Activated T-helper 1 cell treated with anti-CD3 and anti-CD28 coated beads, Interleukin-12 subunit alpha, Interleukin-12 subunit beta, Interleukin-2, Interleukin-4 antibody, amounts not matched to agents 30 ng/mL and 10 ng/mL and 1 ng/mL, durations not matched to agents 14 hours and 24 hours and 36 hours (primary cell): ENCODE measurements at places on chromosomes 2 and 18. TPM values are rescaled to one million over a fixed set of nuclear protein-coding genes. Genes with fewer than 3 reads are reported as not detected.
A peak's percentile ranks its signal among the peaks of the same experiment; 100 is the strongest.

RAB27B gene
- total RNA-seq: 0.10 and 0.21 TPM in 2 replicates

PXDN gene
- total RNA-seq: 1.7 and 1.9 TPM in 2 replicates

FAM110C gene
- total RNA-seq: 0.78 and 1.2 TPM in 2 replicates

UGT1A4 gene
- not detected in 2 replicates for total RNA-seq

GDF7 gene
- 0.10 and 0.15 TPM in 2 replicates for total RNA-seq

TUBA4A gene
- 211 and 217 TPM in 2 replicates for total RNA-seq

VWC2L gene
- not detected in 2 replicates for total RNA-seq

FBXO36 gene
- total RNA-seq: 0.31 and 0.42 TPM in 2 replicates

GRCh38 chr18:49207361-49207760, 253.1 kb downstream of the DYM start:
- H3K27ac ChIP-seq: no peak overlapping the region
- peaks cover 17% of the 10 kb centered on the region for H3K4me1 ChIP-seq
- DNase-seq: no peak
- H3K27me3 ChIP-seq: no peaks in the 10 kb centered on the region
- H3K4me3 ChIP-seq: no peak overlapping the region

- DNase-seq: no peak
- no peaks in the 10 kb centered on the region for H3K4me1 ChIP-seq
- H3K4me3 ChIP-seq: no peak overlapping the region
- H3K36me3 ChIP-seq: no peaks in the 10 kb centered on the region
- H3K27ac ChIP-seq: no peak overlapping the region
Observed at GRCh38 chr2:59703796-59704195, 849.7 kb downstream of the BCL11A start.

GRCh38 chr2:100029460-100029859, 112.9 kb downstream of the AFF3 start:
- H3K4me3 ChIP-seq: no peak overlapping the region
- no peak for DNase-seq
- no peaks in the 10 kb centered on the region for H3K4me1 ChIP-seq

- no peak overlapping the region for H3K4me3 ChIP-seq
- H3K36me3 ChIP-seq: no peaks in the 10 kb centered on the region
- H3K27me3 ChIP-seq: no peaks in the 10 kb centered on the region
- no peak overlapping the region for H3K27ac ChIP-seq
- no peaks in the 10 kb centered on the region for H3K4me1 ChIP-seq
- no peak for DNase-seq
Observed at GRCh38 chr2:56449002-56449431, 265.2 kb downstream of the CCDC85A start.

DNA sequence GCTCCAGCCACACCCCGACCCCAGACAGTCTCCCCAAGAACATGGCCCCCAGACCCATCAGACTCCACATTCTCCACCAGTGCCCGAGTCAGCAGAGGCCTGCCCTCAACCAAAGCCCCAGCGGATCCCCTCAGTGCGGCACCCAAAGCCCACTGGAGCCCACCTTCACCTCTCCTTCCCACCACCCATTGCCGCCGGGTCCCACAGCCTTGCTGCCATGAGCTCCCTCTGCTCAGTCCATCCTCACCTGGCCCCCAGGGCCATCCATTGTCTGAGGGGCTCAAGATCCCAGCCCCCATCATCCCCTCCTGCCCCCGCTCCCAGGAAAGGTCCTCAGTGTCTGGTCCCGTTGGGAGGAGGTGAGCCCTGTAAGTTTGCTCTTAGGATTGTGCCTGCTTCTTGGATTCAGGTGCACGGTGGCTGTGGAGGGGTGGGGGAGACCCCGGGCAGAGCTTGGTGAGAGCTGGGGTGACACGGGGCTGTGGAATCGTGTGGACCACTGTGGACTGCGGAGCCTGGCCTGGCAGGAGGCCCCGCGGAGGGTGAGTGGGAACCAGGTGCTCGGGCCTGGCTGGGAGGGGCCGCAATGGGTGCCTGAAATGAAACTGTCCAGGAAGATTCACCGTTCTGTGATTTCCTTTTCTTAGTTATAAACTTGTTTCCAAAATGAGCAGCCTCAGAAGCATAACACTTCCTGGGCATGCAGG, 32.7 kb upstream of the GPC1 start:
- no peaks in the 10 kb centered on the region for H3K36me3 ChIP-seq
- DNase-seq: no peak
- peaks cover 13% of the 10 kb centered on the region for H3K4me1 ChIP-seq
- peaks cover 3% of the 10 kb centered on the region for H3K27me3 ChIP-seq

- no peak for DNase-seq
- H3K36me3 ChIP-seq: peaks cover 13% of the 10 kb centered on the region
- peaks cover 17% of the 10 kb centered on the region for H3K4me1 ChIP-seq
- no peaks in the 10 kb centered on the region for H3K27me3 ChIP-seq
- no peak overlapping the region for H3K27ac ChIP-seq
Observed at GRCh38 chr18:69757733-69758132, 189.9 kb downstream of the CD226 start.

- H3K4me3 ChIP-seq: no peak overlapping the region
- H3K27ac ChIP-seq: no peak overlapping the region
- no peaks in the 10 kb centered on the region for H3K36me3 ChIP-seq
- no peaks in the 10 kb centered on the region for H3K27me3 ChIP-seq
Observed at GRCh38 chr2:217978536-217979150, 24.2 kb downstream of the TNS1 start.

GRCh38 chr2:60091894-60092293, 461.6 kb downstream of the BCL11A start:
- H3K27me3 ChIP-seq: no peaks in the 10 kb centered on the region
- H3K27ac ChIP-seq: no peak overlapping the region
- H3K4me3 ChIP-seq: no peak overlapping the region

DNA sequence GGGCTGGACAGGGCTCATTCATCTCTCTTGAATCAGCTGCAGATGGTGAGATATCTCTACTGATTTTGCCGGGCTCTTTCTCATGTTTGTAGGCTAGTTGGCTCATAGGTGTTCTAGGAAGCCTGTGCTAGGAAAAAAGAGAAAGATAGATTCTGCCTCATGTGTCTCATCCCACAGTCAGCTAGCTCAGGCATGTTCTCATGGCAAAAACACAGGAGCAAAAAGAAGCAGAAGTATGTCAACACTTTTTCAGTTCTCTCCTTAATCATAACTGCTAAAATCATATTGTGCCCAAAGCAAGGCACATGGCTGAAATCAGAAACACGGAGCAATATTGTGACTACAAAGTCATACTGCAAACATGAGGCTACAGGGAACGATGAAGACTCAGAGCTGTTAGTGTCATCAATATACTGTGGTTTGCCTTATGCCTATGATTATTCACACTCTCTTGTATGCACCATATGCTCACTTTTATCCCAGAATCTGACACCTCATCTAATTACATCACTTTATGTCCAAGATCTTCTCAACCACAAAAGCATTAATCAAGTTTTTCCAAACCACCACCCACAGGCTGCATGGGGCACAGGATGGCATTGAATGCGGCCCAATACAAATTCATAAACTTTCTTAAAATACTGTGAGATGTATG, 571.9 kb upstream of the CNTNAP5 start:
- no peaks in the 10 kb centered on the region for H3K36me3 ChIP-seq
- H3K27me3 ChIP-seq: no peaks in the 10 kb centered on the region
- H3K4me1 ChIP-seq: no peaks in the 10 kb centered on the region
- H3K4me3 ChIP-seq: no peak overlapping the region
- no peak for DNase-seq

- no peaks in the 10 kb centered on the region for H3K27me3 ChIP-seq
- H3K4me1 ChIP-seq: peaks cover 80% of the 10 kb centered on the region
- H3K27ac ChIP-seq: no peak overlapping the region
- no peak for DNase-seq
- H3K4me3 ChIP-seq: no peak overlapping the region
Observed at GRCh38 chr2:85995648-85996529, 107.1 kb upstream of the ST3GAL5 start.

- no peaks in the 10 kb centered on the region for H3K27me3 ChIP-seq
- H3K36me3 ChIP-seq: no peaks in the 10 kb centered on the region
- H3K4me1 ChIP-seq: no peaks in the 10 kb centered on the region
- no peak overlapping the region for H3K4me3 ChIP-seq
Observed at GRCh38 chr2:209942936-209943605, 59.4 kb upstream of the RPE start.

DNA sequence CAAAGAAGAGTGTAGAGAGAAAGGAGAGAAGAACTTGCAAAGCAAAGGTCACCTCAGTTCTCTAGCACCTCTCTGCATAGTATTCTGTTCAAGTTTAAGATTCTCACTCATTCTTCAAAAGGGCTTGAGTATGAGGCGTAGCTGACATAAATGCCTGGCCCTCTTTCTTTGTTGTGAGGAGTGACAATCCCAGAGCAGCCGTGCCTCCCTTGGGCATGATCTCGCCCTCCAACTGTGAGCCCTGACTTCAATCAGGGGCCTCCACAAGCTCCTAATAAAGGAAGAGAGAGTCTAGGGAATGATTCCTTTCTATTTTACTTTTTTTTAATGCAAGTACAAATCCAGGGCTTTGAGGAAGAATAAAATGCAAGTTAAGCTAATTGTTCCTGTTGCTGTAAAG, 402.7 kb downstream of the LRP1B start:
- no peak overlapping the region for H3K27ac ChIP-seq
- no peaks in the 10 kb centered on the region for H3K4me1 ChIP-seq
- H3K27me3 ChIP-seq: no peaks in the 10 kb centered on the region
- H3K4me3 ChIP-seq: no peak overlapping the region
- H3K36me3 ChIP-seq: no peaks in the 10 kb centered on the region

GRCh38 chr2:71619230-71619741, 165.9 kb downstream of the DYSF start:
- no peak overlapping the region for H3K27ac ChIP-seq
- no peaks in the 10 kb centered on the region for H3K36me3 ChIP-seq
- no peaks in the 10 kb centered on the region for H3K4me1 ChIP-seq

GRCh38 chr2:16012626-16013358, 72.4 kb downstream of the MYCN start:
- no peak for DNase-seq
- H3K27ac ChIP-seq: no peak overlapping the region
- H3K27me3 ChIP-seq: peaks cover 18% of the 10 kb centered on the region

DNA sequence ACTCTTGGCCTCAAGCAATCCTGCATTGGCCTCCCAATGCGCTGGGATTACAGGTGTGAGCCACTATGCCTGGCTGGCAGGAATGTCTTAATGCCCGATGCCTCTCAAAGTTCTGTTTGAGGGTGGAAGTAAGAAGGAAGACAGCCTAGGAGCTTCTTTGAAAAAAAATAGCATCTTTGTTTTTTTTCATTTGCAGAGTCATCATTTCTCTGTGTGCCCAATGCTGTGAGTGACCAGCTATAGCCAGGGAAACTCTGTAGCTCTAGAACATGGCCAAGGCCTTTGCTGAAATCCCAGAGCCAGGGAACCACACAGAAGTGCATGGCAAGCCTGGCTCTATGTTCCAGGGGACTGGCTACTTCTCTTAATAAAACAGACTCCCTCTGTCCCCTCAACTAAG, 260.0 kb downstream of the C1D start:
- H3K4me3 ChIP-seq: no peak overlapping the region
- H3K27me3 ChIP-seq: no peaks in the 10 kb centered on the region
- DNase-seq: no peak

- H3K4me3 ChIP-seq: peak overlapping the region; percentile 95
- peak overlapping the region; percentile 93 for H3K27ac ChIP-seq
- peaks cover 72% of the 10 kb centered on the region for H3K4me1 ChIP-seq
Observed at GRCh38 chr2:96336873-96337272, 1.3 kb downstream of the NCAPH start.

- H3K27ac ChIP-seq: no peak overlapping the region
- H3K36me3 ChIP-seq: no peaks in the 10 kb centered on the region
- no peak overlapping the region for H3K4me3 ChIP-seq
Observed at GRCh38 chr2:82526277-82526676, 1932.8 kb downstream of the SUCLG1 start.

DNA sequence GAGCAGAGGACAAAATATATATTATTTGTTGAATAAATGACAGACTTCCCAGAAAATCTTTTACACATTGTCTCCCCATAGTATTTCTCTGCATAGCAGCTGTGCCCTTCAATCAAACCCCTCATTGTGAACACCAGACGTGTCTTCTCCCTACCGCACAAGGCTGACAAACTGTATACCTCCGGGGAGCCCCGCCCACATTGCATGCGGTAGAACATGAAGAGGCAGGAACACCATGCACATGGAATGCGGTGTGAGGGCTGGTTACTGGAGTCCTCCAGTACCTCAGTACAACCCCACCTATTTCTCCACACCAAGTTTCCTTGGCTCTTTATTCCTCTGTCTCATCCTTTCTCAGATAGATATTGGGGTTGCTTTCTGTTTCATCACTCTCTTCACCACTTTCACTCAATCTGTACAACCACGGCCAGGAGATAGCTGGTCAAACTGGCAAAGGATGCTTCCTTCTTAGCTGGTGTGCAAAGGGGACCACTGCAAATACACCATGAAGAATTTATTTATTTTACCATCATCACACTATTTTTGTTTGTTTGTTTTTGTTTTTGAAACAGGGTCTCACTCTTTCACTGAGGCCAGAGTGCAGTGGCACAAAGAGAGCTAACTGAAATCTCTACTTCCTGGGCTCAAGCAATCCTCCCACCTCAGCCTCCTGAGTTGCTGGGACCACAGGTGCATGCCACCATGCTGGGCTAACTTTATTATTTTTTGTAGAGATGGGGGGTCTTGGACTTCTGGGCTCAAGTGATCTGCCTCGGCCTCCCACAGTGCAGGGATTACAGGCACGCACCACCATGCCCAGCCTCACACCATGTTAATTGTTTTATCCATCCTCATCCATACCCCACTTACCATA, 2.3 kb upstream of the NBAS start:
- H3K27me3 ChIP-seq: peaks cover 6% of the 10 kb centered on the region
- H3K27ac ChIP-seq: no peak overlapping the region
- no peak for DNase-seq

GRCh38 chr2:150617351-150617978, 130.0 kb upstream of the RND3 start:
- H3K27me3 ChIP-seq: peaks cover 2% of the 10 kb centered on the region
- H3K36me3 ChIP-seq: no peaks in the 10 kb centered on the region
- H3K4me3 ChIP-seq: no peak overlapping the region
- no peak overlapping the region for H3K27ac ChIP-seq

DNA sequence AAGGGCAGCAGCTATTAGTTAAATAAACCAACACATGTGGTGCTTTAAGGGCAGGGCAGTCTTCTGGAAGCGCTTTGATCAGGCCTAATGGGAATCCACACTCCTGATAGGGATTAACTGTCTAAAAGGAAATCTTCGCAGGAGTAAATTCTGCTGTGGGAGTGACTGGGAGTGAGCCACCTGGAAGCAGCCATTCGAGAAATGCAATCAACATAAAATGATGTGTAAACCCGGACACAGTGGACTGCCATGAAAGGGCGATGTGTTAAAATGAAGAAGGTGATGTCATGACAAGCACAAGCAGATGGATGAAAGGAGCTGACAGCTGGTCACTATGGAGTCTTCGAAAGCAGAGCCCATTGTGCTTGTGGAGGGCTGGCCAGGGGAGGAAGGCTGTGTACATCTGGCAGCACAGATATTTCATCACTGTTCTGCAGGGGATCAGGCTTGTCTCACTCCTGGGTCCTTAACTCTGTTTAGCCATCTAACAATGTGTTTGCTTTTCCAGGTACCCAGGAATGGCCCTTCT, 24.8 kb upstream of the GALNT14 start:
- DNase-seq: no peak
- H3K27me3 ChIP-seq: peaks cover 4% of the 10 kb centered on the region
- H3K4me1 ChIP-seq: no peaks in the 10 kb centered on the region
- no peak overlapping the region for H3K27ac ChIP-seq
